ENCODE measurements at places on chromosomes 1 and 21. TPM values are rescaled to one million over a fixed set of nuclear protein-coding genes. Genes with fewer than 3 reads are reported as not detected.

DNA sequence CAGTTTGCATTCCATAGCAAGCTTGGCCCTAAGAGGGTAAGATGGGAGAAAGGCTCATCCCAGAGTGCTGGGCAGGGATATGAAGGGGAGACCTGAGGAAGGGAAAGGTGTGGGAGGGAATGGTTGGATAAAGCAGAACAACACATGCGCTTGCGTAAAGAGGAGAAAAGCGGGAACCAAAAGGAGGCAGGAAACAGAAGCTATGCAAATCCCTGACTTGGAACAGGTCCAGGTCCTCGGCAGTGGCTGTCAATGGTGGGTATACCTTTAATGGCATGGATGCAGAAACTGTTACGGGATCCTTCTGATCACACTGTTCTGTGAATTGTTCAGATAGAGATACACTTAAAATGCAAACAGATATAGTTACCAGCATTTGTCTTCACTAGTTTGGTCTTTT is 455.6 kb downstream of the SIPA1L2 start:
- no peak for DNase-seq
- peaks cover 6% of the 10 kb centered on the region for H3K4me1 ChIP-seq
- no peaks in the 10 kb centered on the region for H3K36me3 ChIP-seq
- H3K27me3 ChIP-seq: peaks cover 6% of the 10 kb centered on the region
- H3K27ac ChIP-seq: no peak overlapping the region

GRCh38 chr1:215819114-215819513 is 252.0 kb downstream of the KCTD3 start:
- H3K27ac ChIP-seq: no peak overlapping the region
- no peak for DNase-seq
- H3K27me3 ChIP-seq: no peaks in the 10 kb centered on the region
- no peaks in the 10 kb centered on the region for H3K4me1 ChIP-seq
- H3K4me3 ChIP-seq: no peak overlapping the region
- H3K36me3 ChIP-seq: no peaks in the 10 kb centered on the region

DNA sequence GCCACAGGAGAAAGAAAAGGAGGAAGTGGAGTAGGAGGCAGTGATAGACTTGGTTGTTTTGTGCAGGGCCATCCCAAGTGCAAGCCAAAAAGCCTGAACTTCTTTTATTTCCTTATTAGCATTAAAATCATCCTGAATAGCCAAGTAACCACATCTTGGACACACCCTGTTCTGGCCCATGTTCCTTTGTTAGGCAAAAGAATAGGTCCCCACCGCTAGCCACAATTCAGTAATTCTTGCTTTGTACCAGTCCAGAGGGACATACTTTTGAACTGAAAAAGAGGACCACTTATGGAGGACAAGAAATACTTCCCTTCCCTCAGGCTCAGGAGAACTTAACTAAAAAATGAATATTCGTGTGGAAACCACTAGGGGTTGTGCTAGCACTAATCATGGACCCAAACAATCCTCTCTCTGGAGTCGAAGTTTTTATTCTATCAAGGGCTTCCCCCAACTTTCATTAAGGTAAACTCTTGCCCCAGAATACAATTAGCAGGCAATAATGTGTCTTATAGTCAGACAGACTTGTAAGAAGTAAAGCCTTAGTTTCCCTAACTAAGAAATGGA is 19.4 kb downstream of the TNFSF4 start:
- peaks cover 12% of the 10 kb centered on the region for H3K4me1 ChIP-seq
- H3K4me3 ChIP-seq: no peak overlapping the region
- peaks cover 3% of the 10 kb centered on the region for H3K36me3 ChIP-seq
- H3K27me3 ChIP-seq: no peaks in the 10 kb centered on the region
- H3K27ac ChIP-seq: no peak overlapping the region
- no peak for DNase-seq

- peaks cover 28% of the 10 kb centered on the region for H3K4me1 ChIP-seq
- no peak overlapping the region for H3K4me3 ChIP-seq
- peaks cover 13% of the 10 kb centered on the region for H3K27me3 ChIP-seq
- H3K27ac ChIP-seq: no peak overlapping the region
Measured at GRCh38 chr1:218426343-218426657, 81.2 kb downstream of the TGFB2 start.

Gene RGS1
- 1.1 TPM for total RNA-seq

Gene C8A
- 0.64 TPM for total RNA-seq

GRCh38 chr1:33497410-33497809 is 25.0 kb downstream of the ZSCAN20 start:
- no peaks in the 10 kb centered on the region for H3K4me1 ChIP-seq
- H3K36me3 ChIP-seq: peaks cover 61% of the 10 kb centered on the region
- H3K4me3 ChIP-seq: no peak overlapping the region
- no peak for DNase-seq
- H3K27me3 ChIP-seq: no peaks in the 10 kb centered on the region
- no peak overlapping the region for H3K27ac ChIP-seq

Gene DNALI1
- total RNA-seq: 11.6 TPM

Data from type B pancreatic cell (in vitro differentiated cells).